Fibroblast of skin of scalp (primary cell): ENCODE measurements at places on chromosomes 3 and 15.

GRCh38 chr3:160622263-160623045 is 54.5 kb upstream of the ARL14 start:
- no peak for DNase-seq

- no peak for DNase-seq
Measured at GRCh38 chr15:81331600-81331999, 7.7 kb upstream of the STARD5 start.

DNA sequence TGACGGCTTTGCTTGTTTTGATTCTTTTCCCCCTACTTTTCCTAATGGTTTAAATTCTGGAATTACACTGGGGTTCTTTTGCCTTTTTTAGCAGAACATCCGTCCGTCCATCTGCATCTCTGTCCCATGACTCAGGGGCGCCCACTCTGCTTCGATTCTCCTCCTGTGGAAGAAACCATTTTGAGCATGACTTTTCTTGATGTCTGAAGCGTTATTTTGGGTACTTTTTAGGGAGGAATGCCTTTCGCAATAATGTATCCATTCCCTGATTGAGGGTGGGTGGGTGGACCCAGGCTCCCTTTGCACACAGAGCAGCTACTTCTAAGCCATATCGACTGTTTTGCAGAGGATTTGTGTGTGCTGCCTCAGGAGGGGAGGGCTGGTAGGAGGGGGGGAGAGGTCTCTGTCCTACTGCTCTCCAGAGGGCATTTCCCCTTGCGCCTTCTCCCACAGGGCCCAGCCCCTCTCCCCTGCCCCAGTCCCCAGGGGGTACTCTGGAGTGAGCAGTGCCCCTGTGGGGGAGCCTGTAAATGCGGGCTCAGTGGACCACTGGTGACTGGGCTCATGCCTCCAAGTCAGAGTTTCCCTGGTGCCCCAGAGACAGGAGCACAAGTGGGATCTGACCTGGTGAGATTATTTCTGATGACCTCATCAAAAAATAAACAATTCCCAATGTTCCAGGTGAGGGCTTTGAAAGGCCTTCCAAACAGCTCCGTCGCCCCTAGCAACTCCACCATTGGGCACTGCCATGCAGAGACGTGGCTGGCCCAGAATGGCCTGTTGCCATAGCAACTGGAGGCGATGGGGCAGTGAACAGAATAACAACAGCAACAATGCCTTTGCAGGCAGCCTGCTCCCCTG is 19.5 kb upstream of the BSN start:
- no peak for DNase-seq

DNA sequence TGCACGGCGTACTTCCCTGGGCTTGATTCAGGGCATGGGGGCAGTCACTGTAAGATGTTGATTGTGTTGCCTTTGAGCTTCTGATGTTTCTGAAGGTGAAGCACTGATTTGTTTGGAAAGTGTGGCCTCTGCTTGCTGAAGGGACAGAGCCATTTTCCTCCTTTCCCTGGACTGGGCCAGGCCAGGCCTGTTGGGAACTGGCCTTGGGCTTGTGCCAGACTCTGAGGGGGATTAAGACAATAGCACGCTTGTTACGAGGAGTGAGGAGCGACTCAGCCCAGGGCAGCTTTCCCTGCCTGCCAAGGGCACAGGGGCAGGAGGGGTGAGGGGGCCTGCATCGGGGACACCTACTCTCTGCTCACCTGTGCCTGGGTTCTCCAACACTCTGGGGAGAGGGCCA is 42.9 kb downstream of the LINGO1 start:
- DNase-seq: no peak

DNA sequence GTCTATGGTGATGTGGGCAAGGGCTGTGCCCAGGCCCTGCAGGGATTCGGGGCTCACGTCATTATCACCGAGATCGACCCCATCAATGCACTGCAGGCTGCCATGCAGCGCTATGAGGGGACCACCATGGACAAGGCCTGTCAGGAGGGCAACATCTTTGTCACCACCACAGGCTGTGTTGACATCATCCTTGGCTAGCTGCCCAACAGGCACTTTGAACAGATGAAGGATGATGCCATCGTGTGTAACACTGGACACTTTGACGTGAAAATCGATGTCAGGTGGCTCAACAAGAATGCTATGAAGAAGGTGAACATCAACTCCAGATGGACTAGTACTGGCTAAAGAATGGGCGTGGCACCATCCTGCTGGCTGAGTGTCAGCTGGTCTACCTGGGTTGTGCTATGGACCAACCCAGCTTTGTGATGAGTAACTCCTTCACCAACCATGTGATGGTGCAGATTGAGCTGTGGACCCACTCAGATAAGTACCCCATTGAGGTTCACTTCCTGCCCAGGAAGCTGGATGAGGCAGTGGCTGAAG is 6.1 kb upstream of the USP8 start:
- peak; percentile 35 for DNase-seq

GRCh38 chr3:186506857-186507256 is 37.3 kb downstream of the CRYGS start:
- DNase-seq: no peak

GRCh38 chr15:95880031-95880570 is 450.4 kb upstream of the NR2F2 start:
- no peak for DNase-seq

- no peak for DNase-seq
Measured at GRCh38 chr3:136840252-136840651, 21.3 kb downstream of the SLC35G2 start.

DNA sequence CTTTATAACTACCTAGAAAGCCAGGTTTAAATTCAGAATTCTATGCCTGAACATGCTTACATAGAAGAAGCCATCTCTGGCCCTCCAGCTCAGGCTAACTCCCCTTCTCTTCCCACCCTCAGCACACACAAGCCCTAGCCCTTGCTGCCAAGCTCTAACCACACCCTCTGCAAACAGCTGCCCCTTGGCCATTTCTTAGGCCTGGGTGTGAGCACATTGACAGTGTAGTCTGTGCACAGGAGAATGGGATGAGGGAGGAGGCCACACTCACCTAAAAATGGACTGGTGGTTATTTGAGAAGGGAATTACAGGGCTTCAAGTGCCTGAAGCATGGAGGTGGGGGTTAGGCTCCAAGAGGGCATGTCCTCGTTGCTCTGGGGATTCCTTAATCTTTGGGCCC is 42.3 kb upstream of the SLC25A36 start:
- DNase-seq: no peak

DNA sequence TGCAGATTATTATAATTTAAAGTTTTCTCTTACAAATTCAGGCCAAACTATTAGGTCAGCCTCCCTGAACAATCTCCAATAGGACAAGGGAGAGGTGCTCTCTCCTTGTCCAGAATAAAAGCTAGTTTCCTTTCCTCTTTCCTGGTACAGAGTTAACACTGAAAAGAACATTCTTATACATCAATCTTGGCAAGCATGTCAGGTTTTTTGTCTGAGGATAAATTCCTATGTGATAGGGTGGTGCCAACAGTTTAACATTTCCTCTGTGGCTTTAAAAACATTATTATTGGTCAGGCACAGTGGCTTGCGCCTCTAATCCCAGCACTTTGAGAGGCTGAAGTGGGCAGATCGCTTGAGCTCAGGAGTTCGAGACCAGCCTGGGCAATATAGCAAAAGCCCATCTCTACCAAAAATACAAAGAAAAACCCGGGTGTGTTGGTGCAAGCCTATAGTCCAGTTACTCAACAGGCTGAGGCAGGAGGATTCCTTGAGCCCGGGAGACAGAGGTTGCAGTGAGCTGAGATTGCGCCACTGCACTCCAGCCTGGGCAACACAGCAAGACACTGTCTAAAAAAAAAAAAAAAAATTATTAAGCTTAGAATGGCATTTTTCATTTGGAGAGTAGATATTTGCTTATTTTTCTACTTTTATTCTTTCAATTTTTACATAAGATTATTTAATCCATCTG is 13.7 kb upstream of the ULK4 start:
- DNase-seq: no peak

DNA sequence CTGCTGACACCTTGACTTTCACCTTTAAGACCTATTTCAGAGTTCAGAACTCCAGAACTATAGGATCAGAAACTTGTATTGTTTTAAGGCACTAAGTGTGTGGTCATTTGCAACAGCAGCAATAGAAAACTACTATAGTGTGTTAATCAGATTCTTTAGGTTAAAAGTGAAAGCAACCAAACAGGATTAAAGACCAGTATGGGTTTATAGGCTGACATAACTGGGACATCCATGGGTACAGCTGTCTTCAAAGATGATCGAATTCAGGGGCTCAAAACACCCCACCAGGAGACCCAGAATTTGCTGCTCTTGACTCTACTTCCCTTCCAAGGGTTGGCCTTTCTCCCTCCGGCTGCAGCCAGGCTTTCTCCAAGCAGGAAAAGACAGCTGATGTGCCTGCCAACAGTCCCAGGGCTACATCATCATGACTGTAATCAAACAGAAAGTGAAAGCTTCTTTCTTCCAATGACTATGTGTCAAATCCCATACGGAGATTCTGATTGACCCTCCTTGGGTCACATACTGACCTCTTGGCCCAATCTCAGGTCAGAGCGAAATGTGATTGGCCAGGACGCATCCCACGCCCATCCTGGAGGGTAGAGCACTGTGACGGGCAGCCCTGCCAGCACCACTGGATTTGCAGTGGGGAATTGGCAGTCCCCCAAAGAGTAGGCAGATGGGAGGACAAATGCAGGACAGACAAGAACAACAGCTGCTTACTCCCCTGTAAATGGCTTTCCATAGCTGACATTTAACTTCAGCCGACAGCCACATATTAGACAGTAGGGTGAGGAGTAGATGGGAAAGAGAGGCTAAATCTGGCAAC is 51.4 kb upstream of the RNF7 start:
- DNase-seq: peak; percentile 52

DNA sequence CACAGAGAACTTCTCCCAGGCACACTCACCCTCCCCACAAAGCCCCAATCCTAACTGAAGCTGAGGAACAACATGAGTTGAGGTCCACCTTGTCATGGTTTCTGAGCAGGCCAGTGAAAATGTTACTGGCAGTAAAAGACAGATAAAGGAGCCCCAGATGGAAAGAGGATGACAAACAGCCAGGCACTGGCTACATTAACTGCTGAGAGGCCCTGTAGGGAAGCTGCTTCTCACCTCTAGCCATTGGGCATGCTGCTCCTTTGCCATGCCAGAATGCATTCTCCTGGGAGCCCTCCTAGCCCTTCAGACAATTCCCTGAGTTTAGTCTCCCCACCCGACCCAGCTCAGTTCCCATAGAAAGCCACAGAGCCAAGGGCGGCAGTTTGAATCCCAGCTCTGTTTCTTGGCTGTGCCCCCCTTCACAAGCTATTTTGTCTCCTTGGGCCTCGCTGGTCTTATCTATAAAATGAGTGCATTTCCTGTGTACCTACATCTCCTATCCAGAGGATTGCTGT is 60.5 kb downstream of the LMCD1 start:
- no peak for DNase-seq

DNA sequence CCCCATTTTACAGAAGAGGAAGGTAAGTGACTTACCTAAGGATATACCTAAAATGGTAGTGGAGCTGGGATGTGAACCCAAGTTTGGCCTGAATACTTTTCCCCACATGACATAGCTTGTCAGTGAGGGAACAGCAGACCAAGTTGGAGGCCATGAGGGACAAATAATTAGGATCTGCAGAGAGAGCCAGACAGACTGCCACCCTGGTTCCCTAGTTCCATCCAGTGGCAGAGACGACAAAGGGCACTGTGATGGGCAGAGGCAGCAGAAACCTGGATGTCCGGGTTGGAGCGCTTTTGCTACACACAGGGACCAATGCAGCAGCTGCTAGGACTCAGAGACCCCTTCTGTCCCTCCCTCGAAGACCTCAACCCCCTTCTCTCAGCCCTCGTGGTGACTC is 1.2 kb downstream of the CPLX3 start:
- DNase-seq: no peak

DNA sequence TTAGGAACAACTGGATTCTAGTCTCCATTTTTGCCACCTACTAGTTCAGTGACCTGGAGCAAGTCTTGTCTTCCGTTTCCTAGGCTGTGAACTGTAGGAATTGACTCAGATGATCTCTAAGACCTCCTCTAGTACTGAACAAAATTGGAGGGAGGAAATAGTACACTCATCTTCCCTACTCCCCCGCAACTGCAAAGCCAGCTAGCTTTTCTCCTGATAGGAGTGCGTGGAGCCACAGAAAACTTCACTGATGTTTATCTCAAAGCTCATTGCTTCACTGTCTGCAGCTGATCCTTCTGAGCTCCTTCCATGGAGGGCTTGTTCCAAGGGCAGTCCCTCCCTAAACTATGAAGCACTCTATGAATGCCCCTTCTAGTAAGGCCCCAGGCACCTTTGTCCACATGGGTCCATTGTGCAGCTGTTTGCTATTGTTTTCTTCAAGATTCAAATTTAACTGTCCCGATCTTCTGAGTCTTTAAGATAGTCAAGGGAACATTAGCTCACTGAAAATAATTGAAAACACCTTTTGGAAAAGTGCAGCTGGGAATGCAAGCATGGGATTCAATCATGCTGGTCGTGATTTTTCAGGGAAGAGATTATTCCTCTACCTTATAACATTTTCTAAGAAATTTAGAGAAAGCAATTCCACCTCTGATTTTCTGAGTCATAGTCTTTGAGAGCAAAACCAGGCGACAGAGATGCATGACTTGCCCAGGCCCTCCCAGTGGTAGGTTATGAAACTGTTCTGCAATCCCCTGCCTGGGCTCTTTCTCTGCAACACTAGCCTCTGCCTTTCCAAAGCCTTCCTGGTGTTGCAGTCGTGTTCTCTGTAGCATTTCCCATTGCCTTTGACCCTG is 24.3 kb downstream of the FILIP1L start:
- peak; percentile 67 for DNase-seq

DNA sequence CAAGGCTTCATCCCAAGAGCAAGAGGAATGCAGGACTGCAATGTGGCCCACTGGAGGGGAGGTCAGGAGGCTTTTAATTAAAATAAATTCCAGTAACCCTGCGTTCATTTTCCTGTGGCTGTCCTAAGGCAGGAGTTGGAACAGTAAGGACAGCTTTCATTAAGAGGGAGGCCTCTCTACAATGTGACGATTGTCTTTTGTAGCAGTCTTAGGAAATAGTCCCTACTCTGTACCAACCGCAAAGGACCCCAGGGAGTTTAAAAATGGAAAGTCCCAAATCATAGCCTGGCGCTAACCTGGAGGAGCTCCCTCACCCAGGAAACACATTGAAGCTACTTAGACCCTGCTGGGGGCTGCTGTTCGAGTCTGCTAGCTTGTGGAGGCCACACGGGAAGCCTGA is 62.8 kb downstream of the SYNM start:
- DNase-seq: no peak

GRCh38 chr3:65595222-65596028 is 443.3 kb downstream of the MAGI1 start:
- no peak for DNase-seq

DNA sequence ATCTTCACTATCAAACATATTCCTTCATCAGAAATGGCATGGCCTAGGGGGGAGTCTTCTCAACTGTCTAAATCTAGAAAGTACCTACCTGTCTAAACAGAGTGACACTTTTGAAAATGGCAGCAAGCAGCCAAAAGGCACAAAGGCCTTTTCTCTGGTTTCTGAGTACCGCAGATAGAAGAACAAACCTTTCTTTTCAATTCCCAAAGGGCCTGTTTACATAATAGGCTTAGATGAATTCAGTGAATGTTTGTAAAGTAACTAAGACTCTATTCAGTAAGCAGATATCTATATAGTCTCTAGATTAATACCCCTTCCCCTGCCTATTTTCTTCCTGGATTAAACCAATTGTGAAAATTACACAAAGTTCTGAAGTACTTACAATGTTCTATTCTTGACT is 7.1 kb downstream of the MYEF2 start:
- no peak for DNase-seq
